Suppressor macrophage treated with lipopolysaccharide for 1 hour (primary cell): ENCODE measurements at places on chromosomes 4 and X.
A peak's percentile ranks its signal among the peaks of the same experiment; 100 is the strongest.

DNA sequence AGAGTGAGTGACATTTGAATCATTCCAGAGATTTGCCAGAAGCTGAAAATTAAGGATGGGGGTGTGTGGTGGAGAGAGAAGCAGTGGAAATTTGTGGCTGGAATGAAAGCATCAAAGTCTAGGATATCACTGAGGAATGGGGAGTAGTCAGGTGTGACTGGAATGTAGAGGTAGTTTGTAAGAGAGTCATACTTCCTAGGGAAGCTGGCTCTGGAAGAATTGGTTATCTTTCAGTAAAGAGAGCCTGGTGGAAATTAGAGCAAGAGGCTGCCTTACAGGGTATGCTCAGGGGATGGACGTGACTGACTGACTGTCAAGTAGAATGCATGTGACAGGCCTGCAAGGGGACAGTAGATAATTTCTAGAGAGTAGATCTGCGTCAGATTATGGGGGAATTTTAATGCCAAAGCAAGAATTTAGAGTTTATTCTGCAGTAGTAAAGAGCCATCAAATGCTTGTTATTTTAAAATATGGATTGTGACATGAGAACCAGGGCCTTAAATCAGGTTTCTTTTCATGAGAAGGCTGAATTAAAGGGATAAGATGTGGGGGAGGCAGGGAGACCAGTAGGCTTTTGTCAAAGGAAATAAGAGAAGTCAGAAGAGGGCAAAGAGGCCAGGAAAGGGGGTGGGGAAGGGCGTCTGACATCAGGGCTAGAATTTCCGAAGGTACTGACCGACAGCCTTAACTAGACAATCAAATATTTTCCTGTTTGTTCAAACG, 109.9 kb downstream of the AFF1 start:
- peak; percentile 74 for DNase-seq

GRCh38 chr4:2842687-2843262, 869 bp upstream of the ADD1 start:
- peak; percentile 20 for DNase-seq

- peak; percentile 87 for DNase-seq
These were observed 2.4 kb downstream of the ATP6AP1 start for GRCh38 chrX:154430916-154431315.

GRCh38 chr4:95415346-95415771, 133.4 kb downstream of the UNC5C start:
- DNase-seq, result no peak

DNA sequence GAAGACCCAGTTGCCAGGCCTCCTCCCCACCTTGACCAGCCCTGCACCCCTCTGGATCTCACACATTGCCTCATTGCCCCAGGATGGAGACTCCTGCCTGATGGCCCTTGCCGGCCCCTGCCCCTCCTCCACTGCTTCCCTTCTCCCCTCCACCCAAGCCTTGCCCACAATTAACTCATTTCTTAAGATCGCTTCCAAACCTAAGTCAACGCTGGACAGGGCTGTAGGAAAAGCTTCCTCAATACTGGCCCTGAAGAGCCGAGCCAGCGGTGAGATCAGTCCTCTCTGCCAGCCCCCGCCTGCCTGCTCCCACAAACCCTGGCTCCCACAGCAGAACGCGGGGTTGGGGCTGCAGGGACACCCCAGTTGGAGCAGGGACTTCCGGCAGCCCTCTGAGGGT, 7.5 kb upstream of the HAUS7 start:
- DNase-seq, result no peak

GRCh38 chr4:126766241-126766640, 866.5 kb upstream of the INTU start:
- no peak for DNase-seq

GRCh38 chr4:145387079-145387478, 94.6 kb upstream of the SMAD1 start:
- peak; percentile 14 for DNase-seq

- DNase-seq, result peak; percentile 24
These were observed 64.3 kb upstream of the NR0B1 start for GRCh38 chrX:30373479-30373878.

DNA sequence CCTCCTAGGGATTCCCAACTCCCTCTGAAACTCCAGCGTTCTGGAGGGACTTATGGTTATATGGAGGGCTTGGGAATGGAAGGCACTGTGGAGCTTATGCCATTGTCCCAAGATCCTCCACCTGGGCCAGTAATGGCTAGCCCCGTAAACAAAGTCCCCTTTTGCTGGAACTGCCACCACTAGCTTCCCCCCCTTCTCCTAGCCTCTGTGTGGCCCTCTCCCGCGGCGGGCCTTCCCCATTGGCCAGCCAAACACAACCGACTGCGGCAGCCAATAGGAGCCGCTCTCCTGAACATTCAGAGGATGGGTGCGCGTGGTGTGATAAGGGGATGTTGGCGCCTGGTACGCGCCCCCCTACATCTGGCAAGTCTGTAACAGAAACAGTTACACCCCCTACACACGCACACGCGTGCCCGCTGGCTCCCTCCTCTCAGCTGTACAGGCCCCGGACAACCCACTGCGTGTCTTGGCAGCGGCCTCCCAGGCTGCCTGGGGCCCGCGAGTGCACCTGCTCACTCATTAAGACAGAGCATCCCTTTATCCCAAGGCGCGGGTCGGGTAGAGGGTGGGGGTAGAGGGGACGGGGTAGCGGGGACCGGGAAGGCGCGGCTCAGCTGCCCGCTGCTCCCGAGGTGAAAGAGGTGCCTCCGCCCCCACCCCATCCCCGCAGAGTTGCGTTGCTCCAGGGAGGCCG, 863 bp upstream of the RAB33A start:
- peak; percentile 61 for DNase-seq

GRCh38 chr4:36553029-36553428, 271.6 kb downstream of the DTHD1 start:
- DNase-seq, result no peak

DNA sequence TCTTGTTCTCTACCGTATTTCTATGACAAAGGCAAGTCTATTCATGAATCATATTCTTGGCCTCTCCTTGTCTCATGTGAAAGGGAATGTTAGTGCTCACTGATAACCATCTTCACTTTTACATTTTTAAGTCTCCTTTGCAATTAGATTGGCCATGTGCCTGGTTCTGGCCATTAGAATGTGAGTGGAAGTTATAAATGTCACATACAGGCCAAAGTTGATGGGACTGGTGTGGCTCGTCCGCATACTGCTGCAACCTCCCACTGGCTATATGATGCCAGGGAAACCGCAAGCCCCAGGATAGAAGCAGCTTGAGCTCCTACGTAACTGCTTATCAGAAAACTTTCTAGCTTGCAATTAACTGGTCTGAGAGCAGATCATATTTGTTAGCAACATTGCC, 86.1 kb downstream of the MAGEC1 start:
- no peak for DNase-seq

DNA sequence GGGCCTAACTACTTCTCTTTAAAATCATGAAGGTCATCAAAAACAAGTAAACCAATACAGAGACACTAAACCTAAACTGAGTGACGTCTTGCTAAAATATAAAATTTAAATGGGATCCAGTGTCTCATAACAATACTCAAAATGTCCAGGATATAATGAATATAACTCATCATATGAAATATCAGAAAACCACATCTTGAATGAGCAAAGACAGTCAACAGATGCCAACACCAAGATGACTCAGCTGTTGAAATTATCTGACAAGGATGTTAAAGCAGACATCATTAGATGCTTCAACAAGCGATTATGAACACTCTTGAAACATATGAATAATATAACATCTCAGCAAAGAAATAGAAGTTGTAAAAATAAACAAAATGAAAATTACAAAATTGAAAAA, 8.3 kb downstream of the NAP1L2 start:
- DNase-seq, result no peak

DNA sequence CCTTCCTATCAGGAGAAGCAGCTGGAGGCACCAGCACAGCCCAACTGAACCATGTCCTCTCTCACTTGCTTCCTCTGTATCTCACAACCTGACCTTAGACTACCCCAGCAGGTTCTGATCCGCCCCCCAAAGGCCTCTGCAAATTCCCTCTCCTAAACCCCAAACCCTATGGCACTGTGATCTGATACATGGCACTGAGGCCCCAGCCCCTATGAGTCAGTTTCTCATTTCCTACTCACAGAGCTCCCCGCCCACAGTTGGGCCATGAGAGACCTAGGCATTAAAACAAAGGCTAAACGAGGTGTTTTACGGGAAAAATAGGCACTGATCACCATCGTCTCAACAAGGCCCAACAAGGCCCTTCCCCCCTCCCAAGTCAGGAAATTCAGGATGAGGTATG, 19.1 kb downstream of the SASH3 start:
- peak; percentile 61 for DNase-seq

DNA sequence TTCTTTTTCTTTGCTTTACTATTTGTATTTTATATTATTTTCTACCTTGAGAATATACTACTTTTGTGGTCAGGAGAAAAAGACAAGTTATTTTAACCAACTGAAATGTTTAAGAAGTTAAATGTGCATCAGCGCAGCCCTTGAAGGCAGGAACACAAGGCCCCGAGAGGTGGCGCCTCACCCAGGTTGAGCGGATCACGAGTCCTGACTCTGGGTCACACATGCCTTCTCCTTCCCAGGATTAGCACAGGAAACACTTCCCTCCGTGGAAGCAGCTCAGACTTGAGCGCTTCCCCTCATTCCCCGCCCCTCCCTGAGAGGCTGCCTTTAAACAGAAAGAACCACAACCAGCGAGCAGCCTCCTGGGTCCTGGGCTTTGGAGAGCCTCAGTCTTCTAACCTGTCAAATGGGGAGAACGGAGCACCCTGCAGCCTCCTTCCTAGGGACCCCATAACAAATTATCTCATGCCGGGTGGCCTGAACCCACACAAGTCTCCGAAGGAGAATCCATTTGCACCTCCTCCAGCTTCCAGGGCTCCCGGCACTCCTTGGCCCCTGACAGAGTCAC, 217.6 kb downstream of the AFAP1 start:
- no peak for DNase-seq

GRCh38 chr4:176261481-176261880, 7.5 kb downstream of the ASB5 start:
- no peak for DNase-seq

DNA sequence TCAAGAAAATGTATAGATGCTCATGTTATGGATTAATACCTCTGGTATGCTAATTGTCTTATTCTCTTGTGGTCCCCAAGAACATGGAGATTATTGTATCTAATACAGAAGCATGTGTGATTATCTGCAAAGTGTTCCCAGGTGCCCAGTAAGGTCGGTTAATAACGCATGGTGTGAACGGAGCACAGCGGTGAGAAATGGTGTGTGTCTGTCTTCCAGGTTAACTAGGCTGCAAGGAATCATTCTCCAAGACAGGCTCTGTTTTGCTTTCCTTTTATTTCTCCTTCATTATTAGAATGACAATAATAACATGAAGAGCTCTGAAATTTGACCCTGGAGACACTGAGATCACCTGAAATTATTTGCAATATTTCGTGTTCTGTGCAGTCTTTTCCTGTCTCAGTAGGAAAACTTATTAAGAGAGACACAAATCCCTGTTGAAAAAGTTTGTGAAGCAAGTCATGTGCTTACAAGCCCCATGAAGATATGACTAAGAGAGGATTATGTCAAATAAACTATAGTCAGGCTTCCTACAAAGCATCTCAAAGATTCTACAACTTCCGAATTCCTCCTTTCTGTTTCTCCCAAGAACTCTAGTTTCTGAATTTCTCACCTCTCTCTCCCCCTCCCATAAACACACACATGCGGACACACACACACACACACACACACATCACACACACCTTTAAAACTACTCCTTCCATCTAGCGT, 230.9 kb downstream of the HS3ST1 start:
- no peak for DNase-seq

DNA sequence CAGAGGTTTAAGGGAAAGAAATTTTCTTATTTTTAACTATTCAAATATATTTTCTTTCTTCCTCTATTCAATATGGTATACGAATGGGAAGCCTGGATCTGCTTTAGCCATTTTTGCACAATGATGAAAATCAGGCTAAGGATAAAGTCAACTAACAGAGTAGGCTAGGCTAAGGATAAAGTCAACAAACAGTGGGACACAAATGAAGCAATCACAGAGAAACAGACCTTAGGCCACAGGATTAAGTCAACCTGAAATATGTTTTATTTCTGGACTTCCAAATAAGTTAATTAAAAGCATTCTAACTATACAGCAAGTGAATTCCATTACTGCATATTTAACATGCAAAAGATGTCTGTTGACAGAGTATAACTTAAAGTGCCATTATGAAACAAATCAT, 17.0 kb downstream of the DYNLT3 start:
- no peak for DNase-seq

DNA sequence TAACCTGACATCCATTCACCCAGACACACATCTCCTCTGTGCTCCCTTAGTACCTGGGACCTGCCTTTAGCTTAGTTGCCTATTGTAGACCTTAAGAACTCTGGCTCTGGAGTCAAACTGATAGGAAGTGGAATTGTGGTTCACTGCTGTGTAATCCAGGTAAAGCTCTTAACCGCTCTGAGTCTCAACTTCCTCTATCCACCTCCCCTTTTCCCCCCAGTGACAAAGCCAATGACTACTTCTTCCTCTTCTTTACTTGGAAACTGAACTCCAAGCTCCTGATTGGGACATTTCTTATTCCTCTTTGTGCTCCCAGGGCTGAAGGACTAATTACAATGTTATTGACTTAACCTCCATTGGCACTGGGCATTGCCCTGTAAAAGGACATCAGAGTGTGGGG, 94.1 kb downstream of the DRD5 start:
- peak; percentile 61 for DNase-seq

GRCh38 chr4:114911111-114911510, 202.3 kb downstream of the NDST4 start:
- no peak for DNase-seq

GRCh38 chr4:155602351-155603140, 64.1 kb upstream of the GUCY1A1 start:
- DNase-seq, result no peak

- no peak for DNase-seq
These were observed 5.2 kb upstream of the PITX2 start for GRCh38 chr4:110627977-110628662.
